ENCODE measurements at places on chromosomes 12 and 14. TPM values are rescaled to one million over a fixed set of nuclear protein-coding genes. Genes with fewer than 3 reads are reported as not detected.

GRCh38 chr14:36161776-36162175 is 14.7 kb downstream of the PTCSC3 start:
- no peak for DNase-seq

The TMCC3 gene
- total RNA-seq: 0.11 TPM

GRCh38 chr12:121981456-121981855 is 40.2 kb upstream of the BCL7A start:
- no peak for DNase-seq

- DNase-seq: no peak
Observed at GRCh38 chr14:77547512-77548180, 49.0 kb upstream of the ISM2 start.

DNA sequence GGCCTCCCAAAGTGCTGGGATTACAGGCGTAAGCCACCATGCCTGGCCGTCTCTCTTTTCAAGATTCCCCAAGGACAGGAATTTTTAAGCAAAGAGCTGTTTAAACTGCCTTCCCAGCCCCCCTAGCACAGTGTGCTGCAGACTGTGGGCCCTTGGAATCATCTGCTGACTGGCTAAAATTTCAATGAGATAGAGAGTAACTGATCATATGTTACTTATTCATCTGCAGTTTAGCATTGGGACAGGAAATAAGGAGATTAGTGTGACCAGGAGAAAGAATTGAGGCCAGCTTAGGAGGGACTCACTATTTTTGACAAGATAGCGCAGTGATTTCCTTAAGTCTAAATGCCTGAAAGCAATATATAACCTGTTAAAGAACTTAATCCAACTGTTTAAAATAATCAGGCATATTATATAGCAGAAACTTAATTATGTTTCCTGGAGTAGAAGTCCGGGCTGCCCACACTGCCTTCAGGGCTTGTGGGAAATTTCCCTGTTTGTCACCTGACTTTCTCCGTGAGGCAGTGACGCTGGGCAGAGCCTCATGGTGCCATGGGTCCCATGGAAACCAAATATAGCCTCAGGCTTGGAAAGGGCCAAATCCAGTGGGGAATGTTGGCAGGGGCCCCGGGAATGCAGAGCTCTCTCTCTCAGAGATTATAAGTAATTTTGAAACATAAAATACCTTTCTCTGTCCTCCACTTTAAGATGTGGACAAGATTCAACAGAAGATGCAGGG is 22.8 kb upstream of the CEBPE start:
- DNase-seq: peak; percentile 90

The GPD1 gene
- total RNA-seq: 0.13 TPM

The PLXNC1 gene
- total RNA-seq: 2.1 TPM

GRCh38 chr12:122116707-122117535 is 38.4 kb downstream of the MLXIP start:
- no peak for DNase-seq

GRCh38 chr12:49777800-49778748 is 36.7 kb downstream of the TMBIM6 start:
- peak; percentile 62 for DNase-seq

DNA sequence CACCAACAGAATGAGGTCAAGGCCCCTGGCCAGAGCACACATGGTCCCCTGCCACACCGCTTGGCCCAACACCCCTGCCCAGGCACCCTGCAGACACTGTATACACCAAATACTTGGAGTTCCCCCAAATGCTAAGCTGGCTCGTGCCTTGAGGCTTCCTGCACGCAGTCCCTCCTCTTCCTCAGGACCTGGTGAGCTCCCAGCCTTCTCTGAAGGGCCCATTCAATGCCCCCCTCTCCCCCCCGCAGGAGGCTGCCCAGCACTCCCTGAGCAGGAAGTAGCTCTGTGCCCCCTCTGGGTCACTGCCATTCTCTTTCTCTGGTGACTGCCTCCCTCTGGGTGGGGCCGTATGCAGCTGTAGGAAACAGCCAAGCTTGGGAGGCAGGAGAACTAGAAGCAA is 75.3 kb downstream of the ITPK1 start:
- no peak for DNase-seq

The OTX2 gene
- total RNA-seq: not detected

DNA sequence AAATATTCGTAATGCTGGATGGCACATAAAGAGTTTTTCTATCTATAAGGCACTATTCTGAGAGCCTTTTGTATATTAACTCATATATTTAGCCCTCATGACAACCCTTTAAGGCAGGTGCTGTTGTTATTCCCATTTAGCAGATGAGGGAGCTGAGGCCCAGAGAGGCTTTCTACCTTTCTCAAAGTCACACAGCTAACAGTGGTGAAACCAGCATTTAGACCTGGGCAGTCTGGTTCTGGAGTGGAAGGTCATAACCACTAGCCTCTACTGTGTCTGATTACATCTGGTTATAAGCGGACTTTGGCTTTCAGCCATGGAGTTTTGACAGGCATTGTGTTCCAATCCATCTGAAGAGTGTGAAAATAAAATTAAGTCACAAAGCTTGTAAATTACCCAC is 41.2 kb upstream of the HDAC7 start:
- DNase-seq: no peak

Measured in GM23248 (cell line).